H9 (cell line): ENCODE measurements at places on chromosomes 5 and 9. TPM values are rescaled to one million over a fixed set of nuclear protein-coding genes. Genes with fewer than 3 reads are reported as not detected.
A peak's percentile ranks its signal among the peaks of the same experiment; 100 is the strongest.

The ADCY2 gene
- 30.9 and 31.3 TPM in 2 replicates for total RNA-seq

The CEL gene
- total RNA-seq, result 3.6 and 4.0 TPM in 2 replicates

The FAM163B gene
- total RNA-seq, result 0.39 and 0.64 TPM in 2 replicates

The ANKH gene
- 9.6 and 10.2 TPM in 2 replicates for total RNA-seq

The CAVIN4 gene
- total RNA-seq, result 6.8 and 7.3 TPM in 2 replicates

The ARL14EPL gene
- not detected in 2 replicates for total RNA-seq

The TNFSF15 gene
- total RNA-seq, result not detected in 2 replicates

The RAB3C gene
- 11.5 and 16.3 TPM in 2 replicates for total RNA-seq

The ZNF169 gene
- 4.8 TPM in 2 replicates for total RNA-seq

The LCN1 gene
- not detected in 2 replicates for total RNA-seq

The FCN2 gene
- total RNA-seq, result not detected in 2 replicates

DNA sequence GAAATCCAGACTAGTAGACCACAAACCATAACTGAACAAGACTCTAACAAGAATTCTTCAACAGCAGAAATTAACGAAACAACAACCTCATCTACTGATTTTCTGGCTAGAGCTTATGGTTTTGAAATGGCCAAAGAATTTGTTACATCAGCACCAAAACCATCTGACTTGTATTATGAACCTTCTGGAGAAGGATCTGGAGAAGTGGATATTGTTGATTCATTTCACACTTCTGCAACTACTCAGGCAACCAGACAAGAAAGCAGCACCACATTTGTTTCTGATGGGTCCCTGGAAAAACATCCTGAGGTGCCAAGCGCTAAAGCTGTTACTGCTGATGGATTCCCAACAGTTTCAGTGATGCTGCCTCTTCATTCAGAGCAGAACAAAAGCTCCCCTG lies 68.6 kb downstream of the VCAN start:
- no peak overlapping the region for H3K4me3 ChIP-seq
- H3K36me3 ChIP-seq, result peaks cover 67% of the 10 kb centered on the region
- no peak for DNase-seq

- peaks cover 12% of the 10 kb centered on the region for H3K36me3 ChIP-seq
- no peak overlapping the region for H3K27ac ChIP-seq
- no peak overlapping the region for H3K4me3 ChIP-seq
Observed at GRCh38 chr5:73188764-73189531, 16.0 kb downstream of the TMEM174 start.

- no peaks in the 10 kb centered on the region for H3K27me3 ChIP-seq
- no peak overlapping the region for H3K27ac ChIP-seq
- 0 out of 2 replicates have a peak, but pooled peaks cover 3% of the 10 kb centered on the region for H3K4me1 ChIP-seq
- H3K36me3 ChIP-seq, result peaks cover 7% of the 10 kb centered on the region
- DNase-seq, result no peak
- H3K4me3 ChIP-seq, result no peak overlapping the region
Observed at GRCh38 chr5:15995341-15996052, 184.1 kb downstream of the MARCHF11 start.

- no peak overlapping the region for H3K4me3 ChIP-seq
- H3K36me3 ChIP-seq, result no peaks in the 10 kb centered on the region
- peak; percentile 10 for DNase-seq
Observed at GRCh38 chr5:170437621-170438375, 48.6 kb upstream of the KCNMB1 start.

GRCh38 chr5:141349917-141350619 lies at the start of gene PCDHGB1:
PCDHGB1 (plus strand) TSS chr5:141350099; CDS start chr5:141350261, 162 bp downstream.
- H3K4me3 ChIP-seq, result peak within 1 kb of the TSS; percentile 72
- DNase-seq, result peak; percentile 87
- peaks cover 33% of the 10 kb centered on the region for H3K36me3 ChIP-seq

- H3K4me1 ChIP-seq, result peaks cover 4% of the 10 kb centered on the region; the same call in 1 of the 2 replicates
- H3K36me3 ChIP-seq, result peaks cover 8% of the 10 kb centered on the region
- no peak overlapping the region for H3K27ac ChIP-seq
- DNase-seq, result no peak
- H3K27me3 ChIP-seq, result no peaks in the 10 kb centered on the region
Observed at GRCh38 chr5:93053825-93054224, 527.2 kb downstream of the NR2F1-AS1 start.

DNA sequence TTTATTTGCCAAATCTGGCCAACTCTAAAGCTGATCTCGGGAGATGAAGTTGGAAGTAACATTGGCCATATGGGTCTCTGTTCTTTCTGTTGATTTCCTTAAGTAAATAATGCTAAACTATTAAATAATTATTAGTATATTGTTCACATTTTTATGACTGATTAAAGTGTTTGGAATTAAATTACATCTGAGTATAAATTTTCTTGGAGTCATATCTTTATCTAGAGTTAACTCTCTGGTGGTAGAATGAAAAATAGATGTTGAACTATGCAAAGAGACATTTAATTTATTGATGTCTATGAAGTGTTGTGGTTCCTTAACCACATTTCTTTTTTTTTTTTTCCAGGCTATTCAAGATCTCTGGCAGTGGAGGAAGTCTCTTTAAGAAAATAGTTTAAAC lies 9.3 kb upstream of the FGF18 start:
- no peak for DNase-seq
- H3K27me3 ChIP-seq, result no peaks in the 10 kb centered on the region
- no peak overlapping the region for H3K4me3 ChIP-seq
- no peak overlapping the region for H3K27ac ChIP-seq

DNA sequence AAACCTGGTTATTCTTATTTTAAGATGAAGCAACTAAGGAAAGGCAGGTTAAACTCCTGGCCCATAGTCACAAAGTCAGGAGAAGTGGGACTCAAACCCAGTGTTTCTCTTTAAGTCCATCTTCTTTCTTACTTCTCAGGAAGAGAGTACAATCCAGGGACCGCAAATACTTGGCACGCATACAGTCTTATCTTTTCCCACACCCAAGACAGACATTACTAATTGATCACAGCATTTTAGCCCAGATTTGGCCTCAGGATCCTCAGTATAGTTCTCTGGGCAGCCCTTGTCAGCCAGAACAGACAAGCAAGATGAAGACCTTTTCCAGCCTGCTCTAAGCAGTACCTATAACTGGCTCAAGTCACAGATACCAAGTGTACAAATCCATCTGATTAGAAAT lies 125.5 kb upstream of the RAI14 start:
- no peaks in the 10 kb centered on the region for H3K27me3 ChIP-seq
- no peak overlapping the region for H3K4me3 ChIP-seq
- no peaks in the 10 kb centered on the region for H3K36me3 ChIP-seq
- no peak overlapping the region for H3K27ac ChIP-seq

DNA sequence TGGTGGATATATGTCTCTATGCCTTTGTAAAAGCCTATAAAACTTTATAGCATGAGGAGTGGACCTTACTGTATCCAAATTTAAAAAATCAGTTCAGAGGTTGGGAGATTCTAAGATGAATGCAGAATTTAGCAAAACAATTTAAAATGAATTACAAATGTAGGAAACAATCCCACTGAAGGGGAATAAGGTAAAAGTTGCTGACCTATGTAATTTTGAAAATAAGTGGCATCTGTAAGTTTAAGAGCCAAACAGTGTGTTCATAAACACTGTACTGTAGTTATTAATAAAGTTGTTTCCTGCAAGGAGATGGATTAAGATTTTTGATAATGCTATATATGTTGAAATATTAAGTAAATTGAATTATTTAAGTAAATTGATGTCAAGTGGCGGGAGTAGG lies 4.6 kb downstream of the IFNW1 start:
- DNase-seq, result no peak
- no peak overlapping the region for H3K4me3 ChIP-seq
- no peaks in the 10 kb centered on the region for H3K36me3 ChIP-seq

DNA sequence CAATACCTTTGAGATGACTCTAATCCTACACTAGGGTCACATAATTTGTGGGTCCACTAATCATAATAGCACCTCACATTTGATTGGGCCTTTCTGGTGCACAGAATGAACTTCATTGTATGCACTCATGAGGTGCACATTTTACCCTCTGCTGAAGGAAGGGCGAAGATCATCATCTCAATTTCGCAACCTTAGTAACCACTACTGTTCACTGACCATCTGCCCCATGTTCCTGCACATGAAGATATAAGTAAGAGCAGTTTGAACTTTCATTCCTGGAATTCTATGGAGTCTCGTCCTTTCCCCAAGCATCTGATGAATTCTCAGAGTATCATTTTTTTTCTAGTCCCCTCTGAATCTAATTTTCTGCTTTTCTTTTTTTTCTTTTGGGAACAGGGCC lies 21.2 kb downstream of the GAS1 start:
- H3K27ac ChIP-seq, result no peak overlapping the region
- no peaks in the 10 kb centered on the region for H3K4me1 ChIP-seq
- no peak overlapping the region for H3K4me3 ChIP-seq
- DNase-seq, result no peak
- no peaks in the 10 kb centered on the region for H3K27me3 ChIP-seq
- H3K36me3 ChIP-seq, result no peaks in the 10 kb centered on the region

DNA sequence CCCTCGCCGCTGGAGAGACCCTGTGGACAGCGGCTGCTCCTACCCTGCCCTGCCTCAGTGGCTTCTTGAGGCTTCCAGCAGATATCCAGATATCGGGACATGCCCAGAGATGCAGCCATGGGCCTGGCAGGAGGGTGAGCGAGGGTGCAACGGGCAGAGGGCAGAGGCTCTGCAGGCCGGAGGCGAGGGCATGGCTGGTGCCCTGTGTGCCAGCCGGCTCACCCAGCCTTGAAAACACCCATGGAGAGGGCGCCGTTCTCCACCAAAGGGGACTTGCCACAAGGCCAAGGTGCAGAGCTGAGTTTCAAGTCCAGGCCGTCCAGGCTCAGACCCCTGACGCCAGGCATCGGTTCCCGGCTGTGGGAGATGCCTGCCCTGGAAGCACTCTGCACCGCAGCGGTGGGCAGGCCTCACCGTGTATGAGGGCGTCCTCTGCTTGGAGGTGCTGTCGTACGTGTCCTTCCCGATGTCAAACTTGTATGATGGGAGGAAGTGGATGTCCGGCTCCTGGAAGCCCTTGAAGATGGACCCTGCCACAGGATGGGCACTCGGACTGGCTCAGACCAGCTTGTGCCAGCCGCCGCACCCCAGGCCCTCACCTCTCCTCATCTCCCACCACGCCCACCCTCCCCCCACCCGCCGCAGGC lies 8.9 kb downstream of the INPP5E start:
- H3K27me3 ChIP-seq, result no peaks in the 10 kb centered on the region
- DNase-seq, result no peak
- H3K4me3 ChIP-seq, result no peak overlapping the region
- no peak overlapping the region for H3K27ac ChIP-seq

DNA sequence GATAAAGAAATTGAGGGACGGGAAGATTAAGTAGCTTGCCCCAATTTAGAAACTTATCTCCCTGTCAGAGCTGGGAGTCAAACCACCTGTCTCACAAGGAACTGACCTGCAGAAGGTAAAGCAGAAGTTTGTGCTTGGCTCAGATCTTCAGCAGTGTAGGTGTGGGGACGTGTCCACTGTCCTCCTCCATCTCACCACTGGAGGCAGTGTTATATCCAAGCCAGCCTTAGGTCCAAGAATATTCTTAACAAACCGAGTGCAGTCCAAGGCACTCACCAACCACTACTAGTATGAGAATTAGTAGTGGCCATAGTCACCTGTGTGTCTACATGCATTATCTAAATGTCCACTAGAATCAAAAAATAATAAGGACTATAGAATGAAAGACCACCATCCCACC lies 86.3 kb upstream of the IRX1 start:
- no peak overlapping the region for H3K27ac ChIP-seq
- H3K27me3 ChIP-seq, result no peaks in the 10 kb centered on the region

- no peaks in the 10 kb centered on the region for H3K36me3 ChIP-seq
- H3K27me3 ChIP-seq, result no peaks in the 10 kb centered on the region
- H3K27ac ChIP-seq, result no peak overlapping the region
- H3K4me3 ChIP-seq, result no peak overlapping the region
- H3K4me1 ChIP-seq, result no peaks in the 10 kb centered on the region
Observed at GRCh38 chr9:107237873-107238272, 45.2 kb upstream of the RAD23B start.

- H3K27ac ChIP-seq, result no peak overlapping the region
- no peaks in the 10 kb centered on the region for H3K4me1 ChIP-seq
Observed at GRCh38 chr9:91676046-91676445, 252.4 kb upstream of the NFIL3 start.

DNA sequence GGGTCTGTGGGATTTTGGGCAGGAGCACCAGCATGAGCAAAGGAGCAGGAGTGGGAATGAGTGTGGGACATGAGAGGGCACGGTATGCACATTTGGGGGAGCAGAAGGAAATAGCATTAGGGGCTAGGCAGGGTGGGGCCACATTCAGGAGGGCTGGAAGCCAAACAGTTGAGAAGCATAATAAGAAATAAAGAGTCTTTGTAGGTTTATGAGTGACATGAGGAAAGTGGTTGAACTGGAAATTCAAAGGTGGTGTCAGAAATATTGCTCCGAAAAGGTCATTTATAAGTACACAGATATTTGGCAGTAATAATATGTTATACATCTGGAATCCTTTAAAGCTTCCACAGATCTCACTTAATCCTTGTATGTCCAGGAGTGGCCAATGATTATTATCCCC lies 26.4 kb downstream of the ARHGEF28 start:
- no peaks in the 10 kb centered on the region for H3K36me3 ChIP-seq
- no peak overlapping the region for H3K4me3 ChIP-seq
- no peaks in the 10 kb centered on the region for H3K27me3 ChIP-seq

DNA sequence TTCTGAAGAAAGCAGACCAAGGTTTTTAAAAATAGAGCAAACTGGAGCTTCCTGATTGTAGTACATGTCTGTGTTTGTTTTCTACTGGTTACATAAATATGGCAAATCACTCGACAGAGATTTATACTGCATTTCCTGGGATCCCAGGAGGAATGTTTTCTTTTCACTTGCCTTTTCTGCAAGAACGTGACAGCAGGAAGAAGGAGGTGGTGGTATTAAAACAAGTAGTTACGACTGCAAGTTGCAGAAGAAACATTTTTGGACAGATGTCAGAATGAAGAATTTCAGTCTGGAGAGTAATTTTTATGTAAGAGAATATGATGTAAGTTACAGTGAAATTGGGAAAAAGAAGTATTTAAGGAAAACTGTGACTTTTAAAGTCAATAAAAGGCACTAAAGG lies 253.7 kb upstream of the NFIL3 start:
- H3K4me1 ChIP-seq, result no peaks in the 10 kb centered on the region
- H3K4me3 ChIP-seq, result no peak overlapping the region
- no peak overlapping the region for H3K27ac ChIP-seq
- DNase-seq, result no peak
- H3K36me3 ChIP-seq, result no peaks in the 10 kb centered on the region
- no peaks in the 10 kb centered on the region for H3K27me3 ChIP-seq
